ENCODE measurements at places on chromosomes 5 and 9.
A peak's percentile ranks its signal among the peaks of the same experiment; 100 is the strongest.

GRCh38 chr5:52620315-52620714 is 167.4 kb upstream of the ITGA1 start:
- no peak for DNase-seq

- no peak for DNase-seq
Observed at GRCh38 chr5:62284946-62285891, 20.8 kb upstream of the KIF2A start.

DNA sequence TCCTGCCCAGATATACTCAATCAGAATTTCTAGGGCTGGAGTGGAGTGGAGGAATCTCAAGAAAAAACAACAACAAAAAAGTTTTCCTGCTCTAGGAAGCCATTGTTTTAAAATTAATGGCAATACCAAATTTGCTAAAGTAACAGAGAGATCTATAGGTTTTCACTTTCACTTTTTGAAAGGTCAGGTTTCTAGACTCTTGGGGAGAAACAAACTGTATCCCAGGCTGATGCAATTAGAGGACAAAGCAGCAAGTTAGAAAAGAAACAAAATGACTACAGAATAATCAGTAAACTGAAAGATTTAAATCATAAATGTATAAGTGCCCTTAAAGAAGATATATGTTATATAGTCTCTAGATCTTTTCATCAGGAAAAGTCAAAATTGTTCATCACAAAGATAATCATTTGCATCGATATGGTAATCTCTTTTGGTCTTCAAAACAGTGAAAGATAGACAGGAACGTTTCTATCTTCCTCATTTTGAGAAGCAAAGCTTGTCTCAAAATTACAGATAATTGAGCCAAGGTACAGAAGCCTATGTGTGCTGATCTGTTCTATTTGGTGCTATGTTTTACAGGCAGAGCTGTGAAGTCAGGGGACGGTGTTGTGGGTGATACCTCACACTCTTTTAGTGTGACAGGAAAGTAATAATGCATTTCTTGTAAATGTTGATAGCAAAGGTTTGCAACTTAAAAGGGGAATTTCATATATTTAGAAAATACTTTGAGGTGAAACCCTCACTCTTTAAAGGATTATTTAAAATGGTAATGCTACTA is 1746.6 kb upstream of the C9orf72 start:
- no peak for DNase-seq

GRCh38 chr9:9920425-9921060 is 692.3 kb downstream of the PTPRD start:
- no peak for DNase-seq

DNA sequence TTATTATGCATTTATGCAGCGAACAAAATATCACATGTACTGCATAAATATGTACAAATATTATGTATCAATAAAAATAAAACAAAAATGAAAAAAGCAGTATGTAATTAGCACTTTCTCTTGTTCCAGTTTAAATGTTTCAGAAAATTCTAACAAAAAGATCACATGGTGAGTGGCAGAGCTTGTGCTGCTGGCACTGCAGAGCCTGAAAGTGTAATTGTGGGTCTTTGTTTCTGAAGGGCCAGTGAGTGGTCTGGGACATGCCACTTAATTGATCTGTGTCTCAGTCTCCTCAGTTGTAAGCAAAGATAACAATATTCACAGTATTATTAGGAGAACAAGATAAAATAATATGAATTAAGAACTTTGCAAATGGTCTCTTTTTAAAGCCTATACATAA is 39.5 kb upstream of the RAI14 start:
- DNase-seq, result no peak

- no peak for DNase-seq
Observed at GRCh38 chr5:5613261-5613990, 190.9 kb downstream of the ICE1 start.

- DNase-seq, result no peak
Observed at GRCh38 chr5:89236900-89237299, 353.9 kb upstream of the MEF2C start.

- DNase-seq, result no peak
Observed at GRCh38 chr5:142671266-142671665, 14.6 kb downstream of the FGF1 start.

DNA sequence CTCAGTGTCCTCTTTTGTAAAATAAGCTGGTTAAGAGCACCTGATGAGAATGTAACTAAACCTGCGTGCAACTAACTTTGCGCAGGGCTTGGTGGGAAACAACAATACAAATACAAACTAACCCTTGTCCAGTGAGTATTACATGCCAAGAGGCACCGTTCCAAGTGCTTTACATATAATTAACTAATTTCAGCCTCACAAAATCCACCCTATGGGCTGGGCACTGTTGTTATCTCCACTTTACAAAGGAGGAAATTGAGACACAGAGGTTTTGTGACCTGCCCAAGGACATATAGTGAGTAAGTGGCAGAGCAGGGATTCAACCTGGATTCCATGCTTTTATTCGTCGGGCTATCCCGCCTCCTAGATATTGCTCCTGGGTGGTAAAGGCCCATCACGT is 26.2 kb upstream of the TNIP1 start:
- DNase-seq, result no peak

- no peak for DNase-seq
Observed at GRCh38 chr9:137603879-137604278, 1.6 kb upstream of the ARRDC1 start.

GRCh38 chr5:124021776-124022175 is 509.8 kb downstream of the CSNK1G3 start:
- no peak for DNase-seq

GRCh38 chr9:100459963-100460362 is 13.0 kb upstream of the TMEFF1 start:
- no peak for DNase-seq

- DNase-seq, result no peak
Observed at GRCh38 chr5:59593439-59594007, 300.0 kb downstream of the PDE4D start.

GRCh38 chr5:92644266-92644886 is 936.6 kb downstream of the NR2F1-AS1 start:
- DNase-seq, result no peak

DNA sequence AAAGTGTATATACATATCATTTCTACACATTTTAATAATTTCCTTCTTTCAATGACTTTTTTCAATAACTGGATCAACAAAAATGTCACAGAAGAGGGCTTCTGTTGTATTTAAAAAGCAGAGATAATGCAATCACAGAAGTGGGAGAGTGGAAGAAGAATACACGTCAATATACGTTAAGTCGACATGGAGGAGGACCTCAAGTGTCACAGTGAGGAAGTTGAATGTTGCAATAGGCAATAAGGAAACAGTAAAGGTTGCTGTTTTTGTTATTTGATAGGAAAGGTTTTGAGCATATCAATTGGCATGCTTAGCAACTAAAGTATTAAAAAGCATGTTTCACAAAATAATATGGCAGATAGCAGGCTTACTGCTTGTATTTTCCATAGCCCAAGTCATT is 184.0 kb upstream of the NR4A3 start:
- DNase-seq, result no peak

GRCh38 chr9:86801246-86801645 is 146.1 kb downstream of the GAS1 start:
- no peak for DNase-seq

GRCh38 chr5:126070481-126070880 is 352.7 kb upstream of the GRAMD2B start:
- no peak for DNase-seq

GRCh38 chr9:18473652-18474279 is at the start of gene ADAMTSL1:
Gene ADAMTSL1, plus strand, starts transcription at chr9:18474153. Its CDS starts 80 bp downstream, at chr9:18474233.
- peak; percentile 66 for DNase-seq

DNA sequence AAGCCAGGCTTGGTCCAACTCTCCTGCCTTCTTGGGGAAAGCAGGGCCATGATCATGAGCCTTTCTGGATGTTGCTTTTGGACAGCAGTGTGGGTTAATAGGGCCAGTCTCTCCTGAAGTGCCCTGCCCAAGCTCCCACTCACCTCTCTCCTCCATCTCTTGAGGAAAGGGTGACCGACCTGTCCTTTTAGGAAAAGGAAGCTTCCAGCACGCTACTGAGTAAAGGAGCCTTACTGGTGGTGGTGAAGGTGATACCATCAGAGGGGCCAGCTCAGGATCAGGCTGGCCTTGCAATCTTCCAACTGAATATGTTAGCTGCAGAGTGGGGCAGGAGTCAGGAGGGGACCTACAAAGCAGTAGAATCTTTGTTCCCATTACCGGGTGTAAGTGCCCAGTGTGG is 2.2 kb upstream of the RGS3 start:
- no peak for DNase-seq

- no peak for DNase-seq
Observed at GRCh38 chr5:74465724-74466123, 174.8 kb downstream of the ENC1 start.

DNA sequence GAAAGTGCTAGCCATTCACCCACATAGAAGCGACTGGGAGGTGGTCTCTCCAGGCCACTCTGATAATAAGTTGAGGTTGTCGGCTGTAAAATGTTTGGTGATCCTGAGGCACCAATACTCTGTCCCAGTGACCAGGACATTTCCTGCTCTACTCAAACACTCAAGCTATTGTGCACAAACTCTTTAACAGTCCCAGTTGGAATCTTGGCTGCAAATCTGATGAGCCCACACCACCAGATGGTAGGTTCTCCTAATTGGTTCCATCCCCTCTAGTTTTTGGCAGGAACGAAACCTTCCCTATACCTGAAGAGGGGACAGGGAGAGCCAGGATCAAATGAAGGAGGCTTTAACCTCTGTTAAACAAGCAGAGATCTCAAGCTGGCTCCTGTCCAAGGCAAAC is 14.3 kb downstream of the GRIA1 start:
- no peak for DNase-seq

DNA sequence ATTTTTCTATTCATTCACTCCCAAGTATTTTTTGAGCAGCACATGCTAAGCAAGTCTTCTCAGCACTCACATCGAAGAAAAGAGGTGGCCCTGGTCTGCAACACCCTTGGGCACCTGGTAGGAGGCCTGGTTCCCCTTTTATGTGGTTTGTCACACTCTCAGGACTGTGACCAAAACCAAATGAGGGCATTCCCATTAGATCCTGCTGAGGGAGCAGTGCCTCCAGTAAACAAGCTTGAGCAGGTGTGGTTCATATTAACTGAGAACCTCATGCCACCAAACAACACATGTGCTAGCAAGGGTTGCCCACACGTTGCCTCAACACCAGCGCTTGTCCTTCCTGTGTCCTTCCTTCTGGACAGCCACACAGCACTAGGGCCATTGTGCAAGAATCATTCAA is 26.9 kb upstream of the SYK start:
- no peak for DNase-seq

- peak; percentile 52 for DNase-seq
Observed at GRCh38 chr5:179060116-179061008, at the start of gene ZNF354C. Gene ZNF354C, plus strand, starts transcription at chr5:179060373. Its CDS starts 1,696 bp downstream, at chr5:179062069.

DNA sequence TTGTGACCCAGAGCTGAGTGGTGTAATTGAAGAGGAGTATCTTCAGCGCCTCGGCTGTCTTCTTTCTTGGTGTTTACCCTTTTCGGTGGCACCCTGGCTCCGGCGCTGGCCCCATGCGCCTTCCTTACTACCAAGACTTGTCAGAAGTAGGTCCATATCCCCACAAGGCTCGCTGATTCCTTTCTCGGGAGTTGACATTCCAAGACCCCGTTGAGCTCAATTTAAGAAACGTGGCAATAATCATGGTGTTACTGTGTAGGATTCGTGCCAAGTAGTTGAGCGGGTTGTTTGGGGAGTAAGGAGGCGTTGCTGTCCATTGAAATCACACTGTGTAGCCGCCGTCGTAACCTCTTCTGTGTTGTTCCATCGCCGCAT is 795 bp downstream of the NDUFAF2 start:
- DNase-seq, result peak; percentile 20
